ENCODE measurements at places on chromosomes 11 and 22.

GRCh38 chr11:128291835-128292234, 295.5 kb downstream of the ETS1 start:
- no peak for DNase-seq

DNA sequence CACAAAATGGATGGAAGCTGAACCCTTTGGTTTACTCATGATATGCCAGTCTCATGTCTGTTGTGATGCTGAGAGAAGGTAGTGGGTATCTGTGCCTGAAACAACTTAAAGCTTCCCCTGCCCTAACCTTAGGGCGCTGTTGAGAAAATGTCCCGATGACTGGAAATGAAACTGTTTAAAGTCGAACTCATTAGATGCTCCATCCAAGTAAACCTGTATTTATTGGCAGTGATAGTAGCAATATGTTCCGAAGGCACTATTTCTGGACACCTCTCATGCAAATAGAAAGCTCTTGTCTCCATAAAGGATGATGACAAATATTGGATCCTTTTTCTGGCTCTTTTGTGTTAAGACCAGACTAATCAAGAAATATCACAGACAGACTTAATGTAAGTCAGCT, 86.2 kb downstream of the GRAMD1B start:
- DNase-seq, result no peak

GRCh38 chr11:79414644-79415317, 26.0 kb downstream of the TENM4 start:
- DNase-seq, result no peak

- DNase-seq, result no peak
These were observed 26.8 kb downstream of the PAK1 start for GRCh38 chr11:77446911-77447629.

GRCh38 chr22:48146426-48146825, 1384.0 kb downstream of the TBC1D22A start:
- DNase-seq, result no peak

GRCh38 chr11:129230006-129230405, 37.9 kb upstream of the ARHGAP32 start:
- no peak for DNase-seq

DNA sequence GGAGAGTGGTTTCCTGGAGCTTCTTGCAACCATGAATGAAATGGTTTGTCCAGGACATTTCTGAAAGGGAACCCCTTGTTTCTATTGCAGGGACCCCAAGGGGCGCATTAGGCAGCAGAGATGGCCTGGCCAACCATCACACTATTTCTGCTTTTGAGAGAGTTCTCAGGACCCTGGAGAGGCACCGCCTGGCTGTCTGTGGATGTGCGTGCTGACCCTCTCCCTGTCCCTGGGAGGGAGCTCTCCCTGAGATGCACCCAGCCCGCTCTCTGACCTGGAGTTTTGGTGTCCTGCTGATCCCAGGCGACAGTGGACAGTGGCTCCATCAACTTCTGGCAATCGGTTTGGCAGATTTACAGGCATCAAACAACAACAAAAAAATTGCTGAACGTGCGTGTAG, 80.3 kb upstream of the SLC22A12 start:
- no peak for DNase-seq

DNA sequence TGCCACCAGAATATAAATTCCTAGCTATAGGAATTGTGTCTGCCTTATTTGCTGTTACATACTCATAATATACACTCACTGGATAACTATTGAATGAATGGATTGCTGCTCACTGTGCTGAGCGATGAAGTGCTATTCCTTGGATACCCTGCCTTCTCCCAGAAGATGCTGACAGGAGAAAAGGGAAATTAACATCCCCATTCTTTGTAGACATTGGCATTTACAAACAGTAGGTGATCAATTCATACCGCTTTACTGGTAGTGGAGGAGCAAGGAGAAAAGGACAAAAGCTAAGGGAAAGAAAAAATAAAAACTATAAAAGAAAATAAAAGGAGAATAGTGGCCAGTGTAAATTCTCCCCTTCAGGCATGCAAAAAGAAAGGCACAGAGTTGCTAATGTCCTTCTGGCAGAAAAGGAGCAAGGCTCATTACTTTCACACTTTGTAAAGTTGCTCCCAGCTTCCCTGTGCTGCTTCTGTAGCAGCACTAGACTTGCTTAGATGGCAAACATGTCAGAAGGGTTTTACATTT, 183.0 kb downstream of the LUZP2 start:
- no peak for DNase-seq

GRCh38 chr11:9774591-9775397, 110.9 kb downstream of the SWAP70 start:
- no peak for DNase-seq

GRCh38 chr11:123580137-123580536, 74.3 kb downstream of the SCN3B start:
- DNase-seq, result no peak

GRCh38 chr11:8789864-8790263, 107.3 kb downstream of the RPL27A start:
- DNase-seq, result no peak

Measured in cortex of kidney (tissue), 1 donor.